ENCODE measurements at places on chromosomes 16 and 17.

GRCh38 chr17:8192070-8192815 lies 2.3 kb upstream of the BORCS6 start:
- peak; percentile 75 for DNase-seq

GRCh38 chr16:50607970-50608557 lies 59.9 kb downstream of the NKD1 start:
- DNase-seq: no peak

DNA sequence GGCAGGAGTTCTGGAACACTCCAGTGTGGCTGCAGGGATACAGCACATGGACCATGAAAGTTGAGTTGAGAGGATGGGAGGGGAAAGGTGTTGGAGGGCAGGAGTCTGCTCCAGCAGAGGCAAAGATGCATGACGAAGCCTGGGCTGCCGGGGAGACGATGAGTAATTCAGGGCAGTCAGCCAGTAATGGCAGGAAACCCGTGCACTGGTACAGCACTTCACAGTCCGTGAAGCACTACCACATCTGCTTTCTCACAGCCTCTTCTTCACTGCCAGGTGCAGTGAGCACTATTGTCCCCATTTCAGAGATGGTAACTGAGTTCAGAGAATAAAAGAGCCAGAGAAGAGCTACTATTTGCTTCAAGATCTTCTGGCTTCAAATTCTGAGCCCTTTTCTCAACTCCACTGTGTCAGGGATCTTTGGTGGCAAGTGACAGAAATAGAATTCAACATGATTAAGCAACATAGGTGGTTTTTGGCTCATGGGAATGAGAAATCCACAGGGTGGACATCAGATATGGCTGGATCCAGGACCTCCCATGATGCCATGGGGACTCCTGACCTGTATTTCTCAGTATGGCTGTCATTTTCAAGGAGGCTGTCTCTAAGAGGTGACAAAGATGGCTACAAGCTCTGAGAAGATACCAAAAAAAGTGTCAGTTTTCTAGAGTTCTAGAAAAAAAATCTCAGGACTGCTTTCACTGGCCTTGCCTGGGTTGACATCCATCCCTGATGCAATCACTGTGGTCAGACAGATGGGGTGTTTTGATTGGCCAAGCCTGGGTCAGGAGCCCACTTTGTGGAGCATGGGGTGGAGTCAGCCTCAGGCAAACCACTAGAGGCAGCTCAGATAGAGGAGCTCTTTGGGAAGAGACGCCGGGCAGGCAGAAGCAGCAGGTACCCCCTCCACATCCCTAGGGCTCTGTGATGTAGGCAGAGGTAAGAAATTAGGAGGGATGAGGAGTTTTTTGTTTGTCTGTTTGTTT lies 24.7 kb downstream of the IL21R start:
- DNase-seq: peak; percentile 86

GRCh38 chr16:89072548-89073130 lies 21.0 kb upstream of the ACSF3 start:
- no peak for DNase-seq

DNA sequence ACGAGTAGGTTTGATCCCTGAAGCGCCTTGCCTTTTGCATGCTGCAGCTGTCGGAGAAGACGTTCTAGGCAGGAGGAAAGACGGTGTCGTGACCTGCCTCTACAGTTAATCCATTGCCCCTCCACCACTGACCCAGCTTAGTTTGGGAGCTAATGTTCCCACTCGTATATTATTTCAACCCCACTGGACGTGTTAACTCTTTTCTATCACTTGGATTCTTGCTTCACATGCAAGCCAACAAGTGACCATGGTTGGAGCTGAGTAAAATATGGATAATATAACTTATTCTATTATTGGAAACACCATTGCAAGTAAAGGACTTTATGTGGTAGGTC lies 681 bp downstream of the CALCOCO2 start:
- no peak for DNase-seq

GRCh38 chr17:75036643-75037268 lies 10.0 kb downstream of the ATP5PD start:
- DNase-seq: peak; percentile 24

GRCh38 chr16:53175118-53175517 lies 120.3 kb downstream of the CHD9 start:
- DNase-seq: no peak

- no peak for DNase-seq
These were observed 232.8 kb downstream of the BCAS3 start for GRCh38 chr17:60910415-60910814.

DNA sequence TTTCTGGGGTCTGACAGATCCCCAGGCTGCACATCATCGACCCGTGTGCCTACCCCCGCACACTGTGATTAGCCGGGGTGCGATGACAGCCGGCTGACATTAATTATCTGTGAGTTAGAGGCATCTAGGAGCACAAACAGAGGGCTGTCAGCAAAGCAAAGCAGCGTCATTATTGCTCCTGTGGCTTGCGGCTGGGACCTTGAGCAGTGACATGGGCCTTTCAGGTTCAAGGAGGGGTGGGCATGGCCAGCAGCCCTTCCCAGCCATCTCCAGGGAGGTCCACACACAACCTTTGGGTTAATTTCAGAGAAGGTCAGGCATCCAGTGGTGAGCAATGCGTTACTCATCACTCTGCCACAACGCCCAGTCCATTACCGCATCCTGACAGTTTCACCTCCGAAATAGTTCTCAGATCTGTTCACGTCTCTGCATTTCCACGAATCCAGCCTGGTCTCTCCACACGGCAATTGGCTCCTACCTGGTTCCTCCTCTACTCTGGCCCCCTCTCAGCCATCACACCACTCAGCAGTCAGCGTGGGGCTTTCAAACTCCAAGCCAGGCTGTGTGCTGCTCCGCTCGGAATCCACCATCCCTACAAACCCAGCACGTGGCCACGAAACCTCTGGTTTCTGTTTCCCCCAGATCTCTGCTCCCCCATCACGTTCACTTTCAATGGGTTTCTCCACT lies 249.7 kb upstream of the C16orf82 start:
- peak; percentile 80 for DNase-seq

DNA sequence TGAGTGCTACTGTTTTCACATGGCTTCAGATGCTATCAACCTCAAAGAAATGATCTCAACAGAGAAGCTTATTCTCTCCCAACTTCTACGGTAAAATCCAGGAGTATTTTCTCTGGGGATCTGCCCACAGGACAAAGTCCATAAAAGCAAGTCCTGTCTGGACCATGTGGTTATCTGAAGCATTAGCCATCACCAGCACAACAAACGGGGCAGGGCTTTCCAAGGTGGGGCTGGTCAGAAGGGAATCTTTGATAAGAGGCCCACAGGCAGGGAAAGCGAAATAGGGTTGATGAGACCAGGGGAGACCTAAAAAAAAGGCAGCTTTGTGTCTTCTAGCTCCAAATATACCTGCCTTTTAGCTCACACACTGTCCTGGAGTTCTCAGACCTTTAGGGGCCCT lies 38.7 kb upstream of the CACNG3 start:
- no peak for DNase-seq

DNA sequence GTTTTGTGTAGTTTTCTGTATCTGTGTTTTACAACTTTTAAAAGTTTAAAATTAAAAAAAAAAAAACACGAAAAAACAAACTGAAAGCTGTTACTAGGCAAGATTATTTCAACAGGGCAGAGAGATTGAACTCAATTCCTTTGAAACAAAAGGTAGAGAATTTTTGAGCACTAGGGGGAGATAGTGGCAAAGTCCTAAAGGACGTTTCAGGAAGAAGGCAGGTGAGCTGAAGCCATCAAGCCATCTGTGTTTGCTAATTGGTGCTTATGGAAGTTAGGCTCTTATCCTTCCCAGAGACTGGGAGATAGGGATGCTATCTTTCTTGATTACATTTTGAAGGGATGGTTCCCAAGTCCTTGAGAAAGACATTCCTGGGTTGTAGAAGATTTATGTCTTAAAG lies 70.6 kb upstream of the CLEC3A start:
- no peak for DNase-seq

DNA sequence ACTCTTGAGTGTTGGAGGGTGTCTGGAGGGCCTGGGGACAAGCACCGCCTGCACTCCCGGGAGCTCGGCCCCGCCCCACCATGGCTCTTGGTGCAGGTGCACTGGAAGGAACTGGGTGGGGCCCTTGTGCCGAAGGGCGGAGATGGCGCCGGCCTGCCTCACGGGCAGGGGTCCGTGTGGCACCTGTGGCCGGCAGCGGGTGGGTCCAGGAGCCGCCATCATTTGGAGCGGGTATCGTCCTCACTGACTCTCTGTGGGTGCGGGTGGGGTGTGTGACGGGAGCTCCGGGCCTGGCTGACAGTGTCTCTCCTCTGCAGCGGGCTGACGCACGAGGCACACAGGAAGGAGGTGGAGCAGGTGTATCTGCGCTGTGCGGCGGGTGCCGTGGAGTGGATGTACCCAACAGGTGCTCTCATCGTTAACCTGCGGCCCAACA lies 5.2 kb downstream of the METRNL start:
- no peak for DNase-seq

GRCh38 chr16:74651841-74652240 lies 14.8 kb downstream of the RFWD3 start:
- DNase-seq: no peak

GRCh38 chr17:16473044-16474011 lies 18.7 kb downstream of the LRRC75A start:
- no peak for DNase-seq

DNA sequence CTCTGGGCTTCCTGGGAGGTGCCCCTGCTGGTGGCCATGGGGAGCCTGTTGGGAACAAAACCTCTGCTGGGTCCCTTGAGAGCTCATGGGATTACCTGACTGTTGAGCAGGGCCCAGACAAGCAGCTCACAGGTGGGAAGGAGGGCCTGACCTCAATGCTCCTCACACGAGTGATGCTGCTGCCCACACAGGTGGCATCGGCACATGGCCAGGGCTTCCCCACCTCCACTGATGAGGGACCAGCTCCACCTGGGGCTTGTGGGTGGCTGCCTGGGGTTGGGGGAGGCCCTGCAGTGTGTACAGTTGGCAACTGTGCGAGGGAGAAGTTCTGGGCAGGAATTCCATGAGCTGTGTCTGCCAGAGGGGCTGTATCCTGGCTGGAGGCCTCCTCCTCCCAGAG lies 87.8 kb upstream of the NLRP1 start:
- no peak for DNase-seq

DNA sequence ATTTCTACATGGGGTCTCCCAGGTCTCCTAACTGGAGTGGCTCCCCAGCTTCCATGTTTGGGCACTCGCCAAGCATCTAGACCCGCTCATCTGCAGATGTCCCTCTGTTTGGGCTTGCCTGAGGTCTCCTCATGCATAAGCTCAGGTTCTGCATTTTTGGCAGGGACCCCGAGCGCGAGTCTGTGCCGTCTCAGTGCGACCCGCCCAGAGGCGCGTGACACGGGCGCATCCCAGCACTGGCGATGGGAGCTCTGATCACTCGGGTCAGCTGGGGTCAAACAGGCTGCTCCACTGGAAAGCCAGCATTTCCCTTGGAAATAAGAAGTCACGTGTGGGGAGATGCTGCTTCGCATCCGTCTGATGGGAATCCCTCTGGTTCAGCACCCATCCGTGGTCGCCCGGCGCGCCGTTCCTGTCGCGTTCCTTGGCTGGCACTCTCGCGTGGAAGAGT lies 56.9 kb upstream of the FASN start:
- no peak for DNase-seq

GRCh38 chr17:11924076-11924475 lies 73.2 kb downstream of the ZNF18 start:
- DNase-seq: no peak

- DNase-seq: no peak
These were observed 228.7 kb downstream of the SOX9 start for GRCh38 chr17:72349491-72349995.

DNA sequence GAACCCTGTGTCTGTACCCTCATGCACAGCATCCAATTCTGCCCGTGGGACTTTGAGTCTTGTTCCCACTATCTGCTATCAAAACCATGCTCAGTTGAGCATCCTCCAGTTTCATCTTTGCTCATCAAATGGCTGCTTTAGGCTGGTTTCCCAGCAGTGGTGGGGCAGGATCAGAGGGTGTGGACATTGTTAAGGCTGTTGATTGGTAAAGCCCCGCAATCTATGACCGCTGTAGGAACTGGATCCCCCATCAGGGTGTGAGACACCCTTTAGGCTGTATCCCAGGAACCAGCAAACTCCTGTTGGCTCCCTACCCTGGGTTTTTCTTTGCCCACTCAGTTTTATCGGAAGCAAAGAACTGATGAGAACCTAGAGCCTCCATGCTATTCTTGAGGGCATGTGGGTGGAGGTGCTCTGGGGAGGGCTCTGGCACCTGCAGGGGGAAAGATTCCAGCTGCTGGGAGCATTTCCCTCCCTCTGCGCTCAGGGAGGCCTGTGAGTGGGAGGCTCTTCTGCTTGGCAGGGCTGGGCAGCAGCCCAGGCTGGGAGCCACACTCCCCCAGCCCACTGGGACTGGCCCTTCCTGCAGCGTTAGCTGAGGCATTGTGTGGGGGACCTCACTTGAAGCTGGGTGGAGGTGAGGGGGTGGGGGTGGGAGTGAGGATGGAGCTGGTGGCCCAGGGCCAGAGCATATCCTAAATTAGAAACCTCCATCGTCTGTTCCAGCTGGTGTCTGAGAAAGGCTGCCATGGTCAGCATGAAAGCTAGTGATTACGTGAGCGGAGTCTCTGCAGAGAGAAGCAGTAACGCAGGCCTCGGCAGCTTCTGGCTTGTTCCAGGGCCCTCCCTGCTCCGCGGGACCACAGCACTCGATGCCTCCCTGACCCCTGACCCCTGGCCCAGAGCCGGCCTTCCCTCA lies 160.6 kb downstream of the IRF8 start:
- DNase-seq: no peak

DNA sequence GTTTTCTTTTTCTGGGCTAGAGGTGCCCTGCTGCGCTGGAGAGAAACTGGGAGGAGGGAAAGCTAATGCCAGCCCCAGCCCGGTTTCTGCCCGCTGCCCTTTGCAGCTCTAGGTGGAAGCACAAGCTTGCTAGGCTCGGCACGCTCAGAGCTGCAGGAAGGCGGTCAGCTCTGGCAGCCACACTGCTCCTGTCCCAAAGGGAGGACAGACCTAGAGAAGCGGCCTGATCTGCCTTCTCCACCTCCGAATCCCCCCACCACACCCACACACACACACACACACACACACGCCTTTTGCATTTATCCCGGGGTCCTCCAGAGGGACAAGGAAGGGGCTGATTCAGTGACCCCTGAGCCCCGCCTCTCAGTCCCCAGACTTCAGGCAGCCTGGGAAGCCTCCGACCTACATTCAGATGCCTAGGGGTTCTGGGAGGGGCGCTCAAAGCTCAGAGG lies 418.1 kb downstream of the SOX9 start:
- no peak for DNase-seq

DNA sequence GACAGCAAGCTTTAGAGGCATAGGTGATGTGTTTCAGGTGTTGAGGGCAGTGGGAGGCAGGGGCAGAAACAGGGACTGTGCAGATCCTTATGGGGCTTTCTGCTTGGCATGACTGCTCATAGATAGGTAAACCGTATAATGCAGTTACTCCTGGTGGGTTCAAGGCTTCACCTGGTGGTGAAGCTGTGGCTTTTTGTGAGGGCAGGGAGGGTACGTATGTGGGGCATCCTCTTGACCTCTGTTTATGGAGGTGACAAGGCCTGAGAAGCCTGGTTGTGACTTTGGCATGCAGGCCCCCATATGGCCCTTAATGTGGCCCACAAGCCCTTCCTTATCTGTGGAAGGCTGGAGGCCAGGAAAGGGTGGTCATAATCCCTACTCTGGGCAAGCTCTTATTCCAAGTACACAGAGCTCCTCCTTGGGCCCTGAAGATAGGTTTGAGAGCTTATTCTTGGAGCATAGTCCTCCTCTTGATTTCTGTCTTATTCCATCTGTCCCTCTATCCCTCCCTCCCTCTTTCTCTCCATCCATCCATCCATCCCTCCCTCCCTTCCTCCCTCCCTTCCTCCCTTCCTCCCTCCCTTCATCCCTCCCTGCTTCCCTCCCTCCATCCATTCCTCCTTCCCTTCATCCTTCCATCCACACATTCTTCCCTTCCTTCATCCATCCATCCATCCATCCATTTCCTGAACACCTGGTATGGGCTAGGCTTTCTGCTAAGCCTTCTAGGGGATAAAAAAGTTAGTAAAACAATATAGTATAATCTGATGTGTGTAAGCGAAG lies 1.3 kb upstream of the CCL16 start:
- DNase-seq: no peak

Data from foreskin fibroblast (primary cell).